ENCODE measurements at places on chromosomes 5 and 9.

GRCh38 chr5:168244838-168245559 is 46.4 kb upstream of the WWC1 start:
- peak; percentile 22 for DNase-seq

DNA sequence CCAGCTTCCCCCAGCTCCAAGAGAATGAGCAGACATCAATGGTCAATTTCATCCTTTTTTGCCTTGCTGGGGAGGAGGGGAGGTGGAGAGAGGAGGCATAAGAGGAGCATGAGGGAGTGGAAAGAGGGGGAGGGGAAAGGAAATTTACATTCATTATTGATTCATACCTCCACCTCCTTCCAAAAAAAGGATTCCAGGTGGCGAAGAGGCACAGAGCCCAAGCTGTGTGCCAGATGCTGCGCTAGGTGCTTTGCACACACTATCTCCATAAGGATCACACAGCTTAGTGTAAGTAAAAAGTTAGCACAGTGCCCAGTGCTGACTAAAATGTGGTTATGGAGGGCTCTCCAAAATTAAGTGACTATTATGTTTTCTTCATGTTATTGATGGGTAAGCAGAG is 11.0 kb downstream of the ASTN2 start:
- no peak for DNase-seq

DNA sequence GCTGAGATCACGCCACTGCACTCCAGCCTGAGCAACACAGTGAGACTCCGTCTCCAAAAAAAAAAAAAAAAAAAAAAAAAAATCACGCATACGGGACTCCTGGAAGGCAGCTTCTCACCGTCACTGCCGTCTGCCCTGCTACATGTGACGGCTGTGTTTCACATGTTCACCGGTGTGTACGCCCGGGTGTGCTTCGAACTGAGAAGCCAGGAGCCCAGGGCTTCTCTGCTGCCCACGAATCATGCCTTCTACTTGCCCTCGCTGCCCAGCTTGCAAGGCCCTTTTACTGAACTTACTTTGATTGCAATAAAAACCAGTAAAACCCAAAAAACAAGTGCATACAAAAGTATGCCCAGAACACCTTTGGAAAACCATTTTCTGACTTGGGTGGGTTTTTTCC is 5.8 kb upstream of the NKD2 start:
- no peak for DNase-seq

DNA sequence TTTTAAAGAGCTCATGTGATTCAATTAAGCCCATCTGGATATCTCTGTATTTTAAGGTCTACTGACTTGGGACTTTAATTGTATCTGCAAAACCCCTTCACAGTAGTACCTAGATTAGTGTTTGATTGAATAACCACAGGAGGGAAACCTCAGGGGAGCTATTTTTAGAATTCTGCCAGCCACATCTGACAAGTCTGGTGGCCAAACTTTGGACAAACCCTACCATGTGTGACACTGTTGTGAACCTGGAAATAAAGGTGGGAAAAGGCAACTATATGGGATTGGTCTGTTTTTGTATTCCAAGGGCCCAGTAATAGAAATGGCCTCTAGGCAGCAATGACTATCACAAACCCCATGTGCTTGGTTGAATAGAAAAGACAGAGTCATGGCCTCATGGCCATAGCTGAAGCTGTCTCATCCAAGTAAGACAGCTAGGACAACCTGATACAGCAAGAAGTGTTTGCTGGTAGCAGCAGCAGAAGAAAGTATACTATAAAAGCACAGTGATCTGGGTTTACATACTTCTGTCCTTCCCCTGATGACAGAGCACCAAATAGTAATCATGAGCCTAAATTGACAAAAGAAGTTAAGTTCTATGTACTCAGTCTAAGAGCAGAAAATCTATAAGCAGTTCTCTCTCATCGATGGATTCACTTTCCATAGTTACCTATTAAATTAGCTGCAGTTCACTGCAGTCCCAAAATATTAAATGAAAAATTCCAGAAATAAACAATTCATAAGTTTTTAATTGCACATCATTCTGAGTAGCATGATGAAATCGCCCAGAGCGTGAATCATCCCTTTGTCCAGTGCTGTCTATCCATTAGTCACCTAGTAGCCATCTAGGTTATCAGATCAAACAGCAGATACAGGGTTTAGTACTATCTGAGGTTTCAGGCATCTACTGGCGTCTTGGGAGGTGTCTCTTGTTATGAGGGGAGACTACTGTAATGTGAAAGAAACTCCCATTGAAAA is 189.8 kb downstream of the ARHGAP26 start:
- peak; percentile 81 for DNase-seq

DNA sequence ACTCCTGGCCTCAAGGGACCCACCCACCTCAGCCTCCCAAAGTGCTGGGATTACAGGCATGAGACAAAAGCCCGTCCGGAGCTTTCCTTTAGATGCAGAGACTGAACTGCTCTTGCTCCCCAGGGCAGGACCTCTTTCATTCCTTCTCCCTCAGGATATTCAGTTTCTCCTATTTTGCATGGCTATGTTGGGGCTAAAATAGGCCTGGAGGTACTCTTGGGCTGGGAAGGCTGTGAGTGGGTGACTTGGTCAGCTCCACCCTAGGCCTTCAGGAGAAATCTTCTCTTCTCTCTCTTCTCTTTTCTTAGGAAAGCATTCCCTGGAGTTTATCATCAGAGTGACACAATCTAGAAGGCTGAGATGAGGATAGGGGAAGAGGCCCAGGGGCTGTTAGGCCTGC is 126.4 kb downstream of the LRRC70 start:
- DNase-seq, result no peak

DNA sequence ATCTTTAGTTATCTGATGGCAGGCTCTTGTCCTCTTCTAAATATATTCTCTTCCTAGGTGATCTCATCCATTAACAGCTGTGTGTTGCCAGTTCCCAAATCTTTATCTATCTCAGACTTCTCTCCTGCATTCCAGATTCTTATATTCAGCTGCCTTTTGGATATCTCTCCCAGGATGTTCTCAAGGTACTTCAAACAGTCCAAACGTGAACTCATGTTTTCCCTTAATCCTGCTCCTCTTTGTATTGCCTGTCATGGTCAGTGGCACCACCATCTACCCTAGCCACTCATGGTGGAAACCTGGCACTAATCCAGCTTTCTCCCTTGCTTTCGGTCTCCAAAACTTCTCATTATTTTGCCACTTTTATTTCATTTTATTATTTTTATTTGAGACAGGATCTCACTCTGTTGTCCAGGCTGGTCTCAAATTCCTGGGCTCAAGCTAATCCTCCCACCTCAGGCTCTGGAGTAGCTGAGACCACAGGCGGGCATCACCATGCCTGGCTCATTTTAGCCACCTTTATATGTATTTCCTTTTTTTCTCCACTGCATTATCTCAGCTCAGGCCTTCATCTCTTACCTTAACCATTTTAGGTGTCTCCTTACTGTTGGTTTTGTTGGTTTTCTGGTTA is 3.8 kb downstream of the ZFYVE16 start:
- peak; percentile 11 for DNase-seq

- DNase-seq, result no peak
These were observed 81.4 kb downstream of the ZNF622 start for GRCh38 chr5:16384222-16384621.

Data from astrocyte (in vitro differentiated cells and primary cell).